ENCODE measurements at places on chromosomes 13 and 19.

DNA sequence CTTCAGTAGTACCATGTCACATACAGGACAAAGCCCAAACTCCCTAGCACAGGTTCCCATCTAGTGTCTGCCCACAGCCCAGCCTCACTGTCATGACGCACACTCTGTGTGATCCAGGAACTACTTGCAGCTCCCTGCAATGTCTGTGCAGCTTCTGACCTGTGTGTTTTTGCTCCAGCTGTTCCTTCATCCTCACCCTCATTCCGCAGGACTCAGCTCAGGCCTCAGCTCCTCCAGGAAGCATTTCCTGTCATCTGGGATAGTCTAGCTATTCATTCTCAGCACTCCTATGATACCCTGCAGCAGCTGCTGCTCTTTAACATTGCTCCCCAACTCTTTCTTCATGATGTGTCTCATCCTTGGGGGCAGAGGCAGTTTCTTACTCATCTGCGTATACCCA is 56.1 kb downstream of the ENOX1 start:
- DNase-seq = no peak

GRCh38 chr19:46494146-46494940 is 1.3 kb downstream of the PNMA8B start:
- no peak for DNase-seq

DNA sequence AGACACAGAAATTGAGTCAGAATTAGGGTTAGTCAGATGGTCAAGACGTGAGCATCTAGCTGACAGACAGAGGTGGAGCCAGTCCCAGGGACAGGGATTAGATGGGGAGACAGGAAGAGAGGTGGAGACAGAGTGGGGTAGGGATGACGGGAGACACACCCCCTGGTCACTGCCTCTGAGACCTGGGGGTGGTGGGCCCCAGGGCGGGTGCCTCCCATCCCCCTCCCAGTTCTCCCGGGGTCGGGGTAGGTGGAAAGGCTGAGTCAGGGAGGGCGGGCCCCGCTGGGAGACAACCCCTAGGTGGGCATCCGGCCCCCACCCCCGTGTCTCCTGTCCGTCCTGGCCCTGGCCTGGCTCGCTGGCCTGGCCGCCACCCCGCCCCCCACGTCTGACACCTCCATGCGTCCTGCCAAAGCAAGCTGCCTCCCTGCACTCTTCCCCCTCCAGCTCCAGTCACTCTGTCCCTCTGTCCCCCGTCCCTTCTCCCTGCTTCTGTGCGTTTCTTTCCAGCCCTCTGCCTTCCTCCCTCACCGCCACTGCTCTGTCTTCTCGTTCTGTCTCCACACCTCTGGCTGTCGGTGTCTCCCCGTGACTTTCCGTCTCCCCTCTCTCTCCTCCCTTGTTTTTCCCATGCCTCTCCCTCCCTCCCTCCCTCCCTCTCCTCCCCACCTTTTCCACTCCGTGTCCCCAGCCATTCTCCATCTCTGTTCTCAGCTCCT is 15.1 kb downstream of the CCDC97 start:
- no peak for DNase-seq

GRCh38 chr19:52734331-52734892 is 432 bp downstream of the ZNF611 start:
- no peak for DNase-seq

- DNase-seq = no peak
These were observed 279 bp downstream of the DMRTC2 start for GRCh38 chr19:41845051-41845590.
